Stimulated activated CD4-positive, alpha-beta T cell treated with anti-CD3 and anti-CD28 coated beads, Interleukin-4, amount 100 ng/mL, for 24 hours (primary cell): ENCODE measurements at places on chromosomes 1 and 21.

GRCh38 chr21:34029743-34030528, 43.4 kb upstream of the MRPS6 start:
- peak; percentile 50 for DNase-seq

DNA sequence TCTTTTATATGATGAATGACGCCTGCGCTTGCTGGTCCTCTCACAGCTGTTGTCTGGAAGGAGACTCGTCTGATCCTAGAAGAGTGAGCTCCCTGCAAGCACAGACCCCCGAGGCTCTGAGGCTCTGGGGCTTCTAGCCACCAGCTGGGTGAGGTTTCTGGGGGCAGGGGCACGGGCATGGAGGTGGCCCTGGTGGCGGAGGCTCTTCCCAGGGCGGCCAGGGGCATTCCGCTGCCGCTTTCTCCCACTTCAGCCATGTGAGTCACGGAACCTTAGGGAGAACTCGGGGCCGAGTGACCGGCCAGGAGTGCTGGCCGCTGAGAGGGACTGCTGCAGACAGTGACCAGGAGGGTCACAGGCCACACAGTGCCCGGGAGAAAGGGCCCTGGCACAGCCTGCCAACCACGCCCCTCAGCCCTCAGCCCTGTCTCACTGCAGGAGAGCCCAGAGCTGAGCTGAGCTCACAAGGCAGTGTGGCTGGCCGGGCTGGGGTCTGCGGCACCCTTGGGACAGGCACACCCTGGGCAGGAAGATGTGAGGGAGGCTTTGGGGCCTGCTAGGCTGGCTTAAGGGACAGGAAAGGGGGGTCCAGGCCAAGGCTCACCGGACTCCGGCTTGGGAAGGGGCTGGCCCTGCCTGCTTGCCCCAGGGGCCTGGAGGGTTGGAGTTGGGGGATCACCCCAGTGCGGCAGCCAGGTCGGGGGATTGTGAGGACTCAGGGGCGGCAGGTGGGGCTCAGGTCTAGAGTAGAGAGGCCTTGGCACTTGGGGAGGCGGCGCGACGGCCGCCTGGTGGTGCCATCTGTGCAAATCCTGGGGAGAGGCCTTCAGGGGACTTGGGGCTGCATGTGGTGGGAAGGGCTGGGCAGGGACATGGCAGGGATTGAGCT, 35.7 kb downstream of the MORN1 start:
- DNase-seq, result no peak

DNA sequence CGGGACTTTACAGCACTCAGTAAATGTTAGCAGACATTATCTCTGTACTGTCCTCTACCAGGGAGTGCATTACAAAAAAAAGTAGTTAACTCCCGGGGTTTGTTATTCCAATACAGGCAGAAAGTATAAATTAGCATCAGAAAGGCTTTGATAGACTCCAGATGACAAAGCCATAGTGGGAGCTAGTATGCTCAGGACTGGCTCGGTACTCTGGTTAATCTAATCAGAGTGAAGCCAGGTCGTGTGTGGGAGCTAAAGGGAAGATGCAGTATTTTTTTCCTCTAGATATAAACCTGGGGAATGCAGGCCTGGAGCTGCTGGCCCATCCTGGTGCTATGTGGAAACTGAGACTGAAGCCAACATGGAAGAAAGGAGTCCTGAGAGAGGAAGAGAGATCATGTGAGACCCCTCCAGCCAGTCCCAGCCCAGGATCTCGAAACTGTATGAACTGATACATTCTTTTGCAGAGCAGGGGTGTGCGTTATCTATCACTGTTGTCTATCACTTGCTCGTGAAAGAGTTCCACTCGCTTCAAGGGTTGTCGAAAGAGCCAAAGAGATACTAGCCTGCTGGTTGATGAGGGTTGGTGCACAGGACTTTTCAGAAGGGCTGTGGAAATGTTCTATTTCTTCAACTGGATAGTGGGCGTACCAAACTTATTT, 125.8 kb downstream of the PLPP3 start:
- DNase-seq, result no peak

DNA sequence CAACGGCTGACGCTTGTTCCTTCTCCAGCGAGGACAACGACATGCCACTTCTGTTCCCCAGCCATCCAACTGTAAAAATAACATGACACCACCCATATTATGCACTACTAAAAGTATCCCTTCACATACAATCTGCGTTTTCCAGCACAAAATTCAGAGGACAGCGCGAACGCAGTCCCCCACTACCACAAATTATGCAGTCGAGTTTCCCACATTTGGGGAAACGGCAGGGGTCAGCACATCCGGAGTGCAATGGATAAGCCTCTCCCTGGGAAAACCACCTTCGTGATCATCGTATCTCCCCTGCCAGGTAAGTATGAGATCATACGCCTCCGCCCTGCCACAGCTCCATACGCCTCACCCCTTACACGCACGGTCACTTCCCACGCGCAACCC, 120.9 kb downstream of the PPIAL4G start:
- peak; percentile 54 for DNase-seq

DNA sequence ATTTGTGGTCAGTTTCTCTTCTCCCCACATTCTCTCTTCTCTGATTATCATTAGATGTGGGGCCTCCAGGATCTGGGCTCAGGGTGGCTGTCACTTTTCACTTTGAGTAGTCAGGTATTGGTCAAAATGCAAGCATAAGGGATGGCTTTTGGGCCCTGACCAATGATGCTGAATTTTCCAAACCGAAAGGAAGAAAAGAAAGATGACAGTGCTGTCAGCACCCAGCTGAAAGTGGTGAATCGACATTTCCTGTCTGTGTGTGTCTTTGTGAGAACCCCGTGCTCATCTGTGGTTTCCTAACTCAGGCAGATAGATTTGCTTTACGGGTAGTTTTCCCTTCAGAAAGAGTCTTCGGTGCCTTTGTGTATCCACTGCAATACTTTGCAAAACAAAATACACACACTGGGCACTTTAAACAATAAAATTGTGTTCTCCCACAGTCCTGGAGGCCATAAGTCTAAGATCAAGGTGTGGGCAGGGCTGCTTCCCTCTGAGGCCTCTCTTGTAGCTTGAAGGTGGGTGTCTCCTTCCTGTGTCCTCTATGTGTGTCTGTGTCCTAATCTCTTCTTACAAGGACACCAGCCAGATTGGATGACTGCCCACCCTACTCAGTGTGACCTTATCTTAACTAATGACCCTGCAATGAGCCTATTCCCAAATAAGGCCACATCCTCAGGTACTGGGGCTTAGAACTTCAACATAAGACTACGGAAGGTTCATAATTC, 274.8 kb upstream of the AJAP1 start:
- no peak for DNase-seq

- DNase-seq, result no peak
Measured at GRCh38 chr1:194723067-194723466, 1536.7 kb upstream of the B3GALT2 start.

GRCh38 chr1:31799895-31800673, 15.7 kb downstream of the SPOCD1 start:
- no peak for DNase-seq

DNA sequence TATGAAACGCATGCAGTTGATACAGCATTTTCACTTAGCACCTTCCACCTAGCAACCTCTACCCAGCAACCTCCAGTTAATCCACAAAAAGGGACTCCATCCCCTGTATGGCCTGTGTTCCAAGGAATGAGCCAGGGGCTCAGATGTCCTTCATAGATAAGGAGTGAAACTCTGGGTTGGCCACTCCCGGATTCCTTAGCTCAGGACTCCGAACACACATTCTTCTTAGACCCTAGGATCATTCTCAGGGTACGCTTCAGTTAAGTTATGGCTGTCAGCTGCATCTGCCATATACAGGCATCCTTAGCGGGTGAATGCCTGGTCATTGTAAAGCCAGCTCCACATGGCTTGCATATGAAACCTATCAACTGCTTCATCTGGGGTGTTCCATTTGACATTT, 15.9 kb upstream of the IFI6 start:
- no peak for DNase-seq

DNA sequence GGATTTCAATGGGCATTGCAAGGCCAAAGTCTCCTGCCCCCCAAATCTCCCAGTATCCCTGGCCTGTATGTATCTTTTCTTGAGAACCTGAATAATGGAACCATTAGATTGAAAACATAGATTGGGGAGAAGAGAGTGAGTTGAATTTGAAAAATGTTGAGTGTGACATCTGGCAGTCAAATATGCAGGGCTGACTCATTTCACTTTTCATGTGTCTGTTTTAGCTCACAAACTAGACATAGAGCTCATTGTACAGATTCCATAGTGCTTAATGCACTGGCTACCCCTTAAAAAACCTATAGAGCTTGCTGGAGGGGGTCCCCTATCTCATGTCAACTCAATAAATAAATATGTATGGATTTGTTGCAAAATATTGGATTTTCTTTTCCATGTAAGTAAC, 30.8 kb downstream of the DDR2 start:
- no peak for DNase-seq

GRCh38 chr1:23704834-23705495, 13.4 kb downstream of the RPL11 start:
- DNase-seq, result no peak

DNA sequence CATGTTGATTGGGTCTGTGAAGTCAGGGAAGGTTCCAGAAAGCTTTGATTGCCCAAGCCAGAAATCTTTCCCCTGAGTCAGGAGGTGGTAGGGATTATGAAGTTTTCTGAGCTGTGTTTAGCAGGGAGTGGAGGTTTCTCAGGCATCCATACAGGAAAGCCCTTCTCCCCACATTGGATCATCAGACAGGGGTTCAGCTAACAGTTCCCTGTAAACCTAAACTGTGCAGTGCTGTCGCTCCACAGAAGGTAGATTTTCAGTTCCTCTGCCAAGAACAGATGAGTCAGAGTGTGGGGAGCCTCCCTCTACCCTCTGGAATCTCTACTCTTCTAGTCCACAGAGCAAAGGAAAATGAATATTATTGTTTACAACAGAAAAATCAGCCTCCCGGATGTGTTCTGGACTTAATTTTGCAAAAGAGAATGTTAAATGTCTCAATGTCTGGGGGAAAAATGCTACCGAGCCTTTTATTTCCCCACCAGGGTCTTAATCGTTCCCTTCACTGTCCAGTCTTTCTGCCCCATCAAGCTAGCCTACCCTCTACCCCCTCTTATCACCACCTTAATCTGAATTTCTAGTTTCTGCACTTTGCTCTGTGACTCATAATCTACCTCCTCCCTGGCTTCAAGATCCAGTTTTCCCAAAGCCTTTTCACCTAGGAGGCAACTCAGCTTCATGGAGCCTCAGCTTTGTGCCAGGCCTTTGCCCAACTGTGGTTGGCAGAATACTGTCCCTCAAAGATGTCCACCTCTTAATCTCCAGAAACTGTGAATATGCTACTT, 355.6 kb downstream of the PRDM2 start:
- DNase-seq, result no peak

- no peak for DNase-seq
Measured at GRCh38 chr1:97870589-97870988, 50.2 kb downstream of the DPYD start.

DNA sequence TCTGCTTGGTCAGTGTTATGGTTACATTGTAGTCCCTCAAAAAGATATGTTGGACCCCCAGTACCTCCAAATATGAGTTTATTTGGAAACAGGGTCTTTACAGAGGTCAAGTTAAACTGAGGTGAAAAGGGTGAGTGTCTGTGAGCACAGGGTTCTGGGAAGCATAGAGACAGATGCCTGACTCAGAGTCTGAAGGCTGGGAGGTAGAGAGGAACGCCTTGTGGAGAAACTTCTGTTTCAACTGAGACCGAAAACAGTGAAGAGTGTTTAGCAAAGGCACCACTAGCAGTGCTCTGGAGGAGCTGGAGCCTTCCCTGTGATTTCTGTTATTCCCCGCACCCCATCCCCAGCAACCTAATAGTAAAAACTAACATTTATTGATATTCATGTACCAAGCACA, 65.2 kb upstream of the LRRC8D start:
- DNase-seq, result no peak

DNA sequence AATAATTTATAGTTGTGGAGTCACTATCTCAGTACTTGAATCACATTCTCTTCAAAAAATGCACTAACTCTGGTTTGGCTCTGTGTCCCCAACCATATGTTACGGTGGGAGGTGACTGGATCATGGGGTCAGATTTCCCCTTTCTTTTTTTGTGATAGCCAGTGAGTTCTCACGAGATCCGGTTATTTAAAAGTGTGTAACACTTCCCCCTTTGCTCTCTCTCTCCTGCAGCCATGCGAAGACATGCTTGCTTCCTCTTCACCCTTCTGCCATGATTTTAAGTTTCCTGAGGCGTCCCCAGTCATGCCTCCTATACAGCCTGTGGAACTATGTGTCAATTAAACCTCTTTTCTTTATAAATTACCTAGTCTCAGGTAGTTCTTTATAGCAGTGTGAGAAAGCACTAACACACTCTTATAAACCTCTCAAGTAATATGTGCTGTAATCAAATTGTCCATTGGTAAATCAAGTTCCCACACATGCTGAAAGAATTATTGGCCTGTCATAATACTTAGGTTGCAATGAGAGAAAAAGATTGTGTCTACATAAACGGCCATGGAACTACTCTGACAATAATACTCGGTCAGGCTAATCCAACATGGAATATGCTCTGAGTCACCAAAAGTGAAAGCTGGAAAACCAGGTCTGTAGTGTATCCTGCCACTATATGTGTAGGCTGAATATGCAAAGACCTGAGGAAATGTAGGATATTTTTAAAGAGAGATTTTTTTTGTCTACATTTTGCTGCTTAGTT, 107.5 kb downstream of the SLC44A5 start:
- DNase-seq, result no peak

GRCh38 chr1:14737561-14738094, 139.1 kb downstream of the KAZN start:
- no peak for DNase-seq

- no peak for DNase-seq
Measured at GRCh38 chr21:42157606-42158310, 61.2 kb upstream of the ABCG1 start.

DNA sequence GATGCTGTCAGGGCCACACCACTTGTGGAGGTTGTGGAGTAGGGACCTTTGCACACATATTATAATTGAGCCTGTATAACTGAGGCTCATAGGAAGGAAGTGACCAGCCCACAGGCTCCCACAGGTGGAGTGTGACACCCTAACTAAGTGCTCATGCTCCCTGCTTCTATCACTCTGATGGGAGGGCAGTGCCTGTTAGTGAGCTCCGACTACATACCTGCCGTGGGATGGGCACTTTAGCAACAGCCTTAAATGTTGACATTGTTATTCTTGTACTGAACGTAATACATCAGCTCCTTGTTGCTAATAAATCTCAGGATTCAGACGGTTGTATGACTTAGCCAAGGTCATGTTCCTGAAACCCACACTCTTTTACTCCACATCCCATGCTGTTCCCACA, 58.0 kb downstream of the BEND5 start:
- DNase-seq, result no peak

- peak; percentile 85 for DNase-seq
Measured at GRCh38 chr1:155134880-155135414, 705 bp upstream of the SLC50A1 start.

DNA sequence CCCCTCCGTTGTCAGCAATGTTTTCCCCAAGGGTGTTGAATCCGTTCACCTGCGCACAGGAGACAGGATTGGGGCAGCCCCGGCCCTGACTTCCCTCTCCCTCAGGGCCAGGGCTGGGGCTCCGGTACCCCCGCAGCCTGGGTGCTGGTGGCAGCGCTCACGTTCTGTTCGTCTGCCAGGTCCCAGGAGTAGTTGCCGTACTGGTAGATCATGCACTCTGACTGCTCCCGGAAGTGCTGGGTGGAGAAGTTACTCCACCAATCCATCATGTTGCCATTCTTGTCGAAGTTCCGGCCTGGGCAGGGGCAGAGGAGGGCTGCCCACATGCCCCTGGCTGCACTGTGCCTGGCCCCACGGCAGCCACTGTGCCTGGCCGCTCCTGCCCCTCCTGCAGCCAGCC, 6.1 kb downstream of the PRXL2B start:
- no peak for DNase-seq

- DNase-seq, result no peak
Measured at GRCh38 chr1:57325536-57325935, 98.3 kb downstream of the DAB1 start.

- no peak for DNase-seq
Measured at GRCh38 chr1:188846468-188846867, 1631.2 kb downstream of the BRINP3 start.
